ENCODE measurements at places on chromosomes 5 and 9.

DNA sequence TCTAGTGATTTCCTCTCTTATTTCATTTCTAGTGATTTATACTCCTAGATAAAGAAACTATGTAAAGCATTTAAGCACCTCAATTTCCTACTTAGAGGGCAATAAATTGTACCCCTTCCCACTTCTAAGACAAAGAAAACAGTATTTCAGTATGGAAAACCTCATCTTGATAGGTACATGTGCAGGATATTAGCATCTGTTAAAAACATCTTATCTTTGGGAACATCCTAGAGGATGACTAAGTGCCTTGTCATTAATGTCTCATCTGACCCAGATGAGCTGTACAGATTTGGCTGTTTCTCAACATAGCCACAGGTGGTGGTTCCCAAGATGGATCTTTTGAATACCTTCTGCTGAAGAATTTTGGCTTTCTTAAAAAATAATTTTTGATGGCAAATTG, 5.7 kb downstream of the MEGF10 start:
- no peak for DNase-seq

DNA sequence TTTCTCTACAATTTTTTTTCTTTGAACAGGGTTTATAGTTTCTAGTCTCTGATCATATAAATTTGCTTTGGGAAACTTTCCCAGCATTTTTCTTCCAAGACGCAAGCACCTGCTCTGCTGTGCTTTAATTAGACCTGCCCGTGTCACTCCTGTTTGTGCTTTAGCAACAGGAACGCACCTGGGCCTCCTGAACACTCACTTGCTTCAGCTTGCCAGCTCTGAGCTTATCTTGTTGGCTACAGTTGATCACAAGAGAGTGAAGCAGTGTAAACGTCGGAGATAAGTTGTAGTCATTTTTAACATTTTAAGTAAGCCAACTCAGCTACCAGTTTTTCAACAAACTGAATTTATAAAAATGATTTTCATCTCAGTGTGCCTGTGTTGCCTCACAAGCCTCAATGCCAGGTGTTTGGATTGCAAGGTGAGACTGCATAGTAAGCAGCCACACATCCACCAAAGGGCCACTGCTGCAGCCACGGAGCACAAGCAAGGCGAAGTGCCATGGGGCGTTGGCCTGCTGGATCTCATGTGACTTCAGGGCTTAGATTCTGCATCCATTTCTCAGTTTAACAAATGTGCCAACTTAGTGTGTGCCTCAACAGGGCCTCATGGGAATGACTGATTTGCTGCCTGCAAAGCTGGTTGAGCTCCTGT, 166.9 kb downstream of the TRIO start:
- DNase-seq, result no peak

DNA sequence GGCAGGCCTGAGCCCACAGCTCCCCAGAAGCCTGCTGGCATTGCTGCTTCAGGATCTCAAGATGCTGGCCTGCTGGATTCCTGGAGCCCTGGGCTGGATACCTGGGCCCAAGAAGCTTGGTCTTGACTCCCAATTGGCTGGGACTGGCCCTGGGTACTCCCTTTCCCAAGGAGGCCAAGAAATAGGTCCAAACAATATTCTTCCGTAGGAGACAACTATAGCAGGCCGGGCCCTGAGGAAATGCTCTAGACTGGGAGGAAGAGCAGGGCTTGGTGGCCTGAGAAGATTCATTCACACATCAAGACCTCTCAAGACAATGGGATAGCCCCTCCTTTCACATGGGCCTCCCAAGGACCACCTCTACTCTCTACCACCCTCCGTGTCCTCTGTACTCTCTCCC, 7.9 kb downstream of the CSF2 start:
- no peak for DNase-seq

DNA sequence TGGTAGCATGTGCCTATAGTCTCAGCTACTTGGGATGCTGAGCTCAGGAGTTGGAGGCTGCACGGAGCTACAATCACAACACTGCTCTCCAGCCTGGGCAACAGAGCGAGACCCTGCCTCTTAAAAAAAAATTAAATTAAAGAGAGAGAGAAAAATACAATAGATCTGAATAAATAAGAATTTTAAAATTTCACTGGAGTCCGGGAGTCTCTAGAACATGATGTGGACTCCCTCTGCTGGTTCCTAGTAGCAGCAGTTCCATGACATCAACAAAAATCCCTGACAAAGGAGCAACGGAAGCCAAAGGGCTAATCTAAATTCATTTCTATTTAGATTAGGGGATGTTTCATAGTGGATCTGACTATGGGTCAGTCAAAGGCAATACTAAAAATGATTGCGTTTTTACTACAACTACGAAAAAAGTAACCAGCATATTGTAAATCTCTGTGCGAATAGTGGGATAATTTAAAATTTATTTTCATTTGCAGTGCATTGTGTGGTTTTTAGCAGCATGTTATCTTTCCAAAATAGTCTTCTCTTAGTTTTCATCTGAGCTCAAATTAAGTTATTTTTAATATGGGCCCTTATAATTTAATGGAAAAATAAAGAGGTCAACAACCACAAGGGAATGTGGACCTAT, 6.7 kb downstream of the INIP start:
- no peak for DNase-seq

- no peak for DNase-seq
Measured at GRCh38 chr9:89194421-89195130, 16.0 kb upstream of the SHC3 start.

DNA sequence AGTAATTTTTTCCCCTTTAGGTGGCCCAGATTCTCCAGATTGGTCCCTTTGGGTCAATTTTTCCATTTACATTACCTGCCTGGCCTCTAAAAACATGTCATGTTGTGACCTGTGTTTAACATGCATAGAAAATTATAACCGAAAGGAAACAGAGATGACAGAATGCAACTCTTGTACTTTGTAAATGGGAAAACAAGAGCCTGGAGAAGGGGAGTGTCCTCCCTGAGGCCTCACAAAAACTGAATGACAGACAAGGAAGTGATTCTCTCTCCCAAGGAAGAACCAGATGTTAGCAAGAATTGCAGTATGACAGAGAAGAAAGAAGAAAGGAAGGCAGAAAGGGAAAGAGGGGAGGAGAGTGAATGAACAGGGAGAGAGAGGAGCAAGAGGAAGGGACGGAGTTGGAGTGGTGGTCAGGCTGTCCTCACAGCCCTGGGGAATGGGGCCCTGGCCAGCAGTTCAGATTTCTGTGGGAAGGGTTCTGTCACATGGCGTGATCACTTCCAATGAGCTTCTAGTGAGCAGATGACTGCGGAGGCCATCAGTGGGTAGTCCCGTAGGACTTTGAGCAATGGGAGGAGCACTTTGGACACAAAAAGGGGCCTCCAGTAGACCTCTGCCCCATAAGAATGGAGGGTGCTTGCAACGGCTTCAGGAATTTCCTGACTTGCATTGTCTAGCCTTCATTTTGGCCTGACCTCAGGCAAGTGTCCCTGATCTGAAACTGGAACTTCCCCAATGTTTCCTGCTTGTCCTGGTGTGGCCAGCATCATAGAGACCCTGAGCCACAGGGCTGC, 31.6 kb downstream of the ABLIM3 start:
- DNase-seq, result no peak

DNA sequence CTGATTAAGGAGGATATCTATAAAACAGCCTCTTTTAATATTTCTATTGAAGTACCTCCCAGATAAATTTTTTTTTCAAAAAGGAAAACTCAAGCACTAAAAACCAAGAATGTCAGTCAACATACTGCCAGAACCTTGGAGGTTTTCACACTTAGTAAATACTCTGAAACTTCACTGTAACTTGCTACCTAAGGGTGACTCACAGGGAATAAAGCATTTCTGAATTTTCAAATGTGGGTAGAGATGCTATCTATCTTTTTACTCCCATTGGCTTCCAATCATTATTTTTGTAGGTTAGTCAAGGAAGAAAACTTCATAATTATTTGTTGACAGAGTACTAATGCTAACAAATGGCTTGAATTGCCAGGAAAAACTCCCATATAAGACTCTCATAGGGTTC, 46.1 kb downstream of the SLC25A46 start:
- no peak for DNase-seq

GRCh38 chr5:137580030-137580429, 80.9 kb upstream of the SPOCK1 start:
- DNase-seq, result no peak

DNA sequence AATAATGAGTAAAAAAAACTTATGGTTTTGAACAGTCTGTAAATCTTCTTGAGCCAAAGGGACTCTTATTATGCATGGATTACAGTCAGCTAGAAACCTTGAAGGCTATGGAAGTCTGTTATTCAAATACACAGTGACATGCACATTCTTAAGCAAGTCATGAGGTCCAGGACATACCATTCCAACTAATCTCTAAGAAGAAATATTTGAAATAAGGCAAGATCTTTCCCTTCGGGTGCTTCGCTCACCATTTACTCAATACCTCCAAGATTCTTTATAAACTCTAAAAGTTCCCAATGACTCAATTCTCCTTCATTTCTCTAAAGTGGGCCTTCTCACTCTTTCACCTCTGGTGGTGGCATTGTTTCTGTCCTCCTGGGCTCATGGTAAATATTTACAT, 811.0 kb downstream of the NR2F1-AS1 start:
- DNase-seq, result no peak

- DNase-seq, result peak; percentile 38
Measured at GRCh38 chr5:151523335-151523734, 67.8 kb downstream of the FAT2 start.

GRCh38 chr5:52277101-52277500, 510.6 kb upstream of the ITGA1 start:
- DNase-seq, result no peak

- DNase-seq, result no peak
Measured at GRCh38 chr5:175789670-175790069, 81.7 kb upstream of the CPLX2 start.

DNA sequence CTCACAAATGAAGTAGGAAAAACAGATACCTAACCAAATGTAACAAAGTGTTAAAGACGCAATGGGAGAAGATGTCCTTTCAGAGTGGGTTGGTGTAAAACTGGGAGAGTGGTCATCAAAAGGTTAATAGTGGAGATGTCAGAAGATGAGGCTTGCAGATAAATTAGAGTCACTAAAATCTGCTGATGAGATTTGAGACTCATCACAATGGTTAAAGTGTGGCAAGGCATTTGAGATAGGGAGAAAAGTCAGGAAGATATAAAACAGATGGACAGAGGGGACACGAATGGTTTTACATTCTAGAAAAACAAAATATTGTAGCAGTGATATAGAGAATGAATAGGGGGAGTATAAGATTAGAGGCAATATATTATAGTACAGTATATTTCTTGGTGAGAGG, 406.0 kb upstream of the SEMA6A start:
- DNase-seq, result no peak

DNA sequence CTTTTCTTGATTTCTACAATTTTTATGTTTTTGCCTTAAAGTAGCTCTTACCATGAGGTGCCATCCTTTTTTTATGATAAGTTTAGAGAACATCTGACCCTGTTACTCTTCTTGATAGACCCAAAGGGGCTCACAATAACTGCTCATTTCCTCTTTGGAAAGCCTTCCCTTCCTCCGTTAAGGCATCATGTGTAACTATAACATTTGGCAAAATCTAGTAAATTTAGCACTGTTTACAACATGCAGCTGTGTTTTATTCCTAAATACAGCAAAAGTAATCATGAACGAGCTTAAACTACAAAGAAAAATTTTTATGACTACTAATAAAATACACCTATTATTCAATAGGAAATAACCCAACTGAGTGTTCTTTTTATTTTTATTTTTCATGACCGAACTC, 705.1 kb downstream of the MAT2B start:
- DNase-seq, result no peak

DNA sequence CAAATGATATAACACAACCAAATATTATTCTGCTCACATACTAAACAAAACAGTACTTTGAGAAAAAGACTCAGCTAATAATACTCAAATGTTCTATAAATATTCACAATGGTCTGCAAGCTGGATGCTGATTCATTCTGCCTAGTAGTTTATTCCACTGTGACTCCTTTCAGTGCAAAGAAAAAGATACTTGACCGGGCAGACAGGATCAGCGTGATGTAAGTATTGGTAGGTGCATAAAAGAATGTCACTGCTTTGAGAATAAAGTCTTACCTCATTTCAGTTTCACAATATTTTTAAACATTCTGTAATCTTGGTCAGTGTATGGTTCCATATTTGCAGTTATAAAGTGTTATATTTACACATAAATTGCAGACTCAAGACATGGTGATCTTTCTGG, 223.0 kb upstream of the NUDT12 start:
- no peak for DNase-seq

GRCh38 chr5:25128606-25129005, 483.8 kb upstream of the CDH10 start:
- DNase-seq, result no peak

DNA sequence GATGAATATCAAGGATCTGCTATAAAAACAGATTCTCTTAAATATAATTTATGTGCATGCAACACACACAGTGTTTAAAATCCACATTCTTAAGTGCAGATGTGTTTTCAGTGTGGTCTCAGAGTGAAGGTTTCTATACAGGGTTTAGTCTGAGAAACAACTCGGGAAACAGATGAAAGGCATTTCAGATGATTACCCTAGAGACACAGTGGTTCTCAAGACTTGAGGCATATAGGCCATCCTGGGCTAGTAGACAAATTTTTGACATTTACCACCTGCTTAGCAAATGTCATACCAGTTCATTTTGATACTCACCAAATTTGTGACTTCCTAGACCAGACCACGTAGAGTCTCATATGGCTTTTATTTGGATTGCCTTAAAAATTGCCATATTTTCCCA, 216.5 kb downstream of the ARL15 start:
- no peak for DNase-seq

DNA sequence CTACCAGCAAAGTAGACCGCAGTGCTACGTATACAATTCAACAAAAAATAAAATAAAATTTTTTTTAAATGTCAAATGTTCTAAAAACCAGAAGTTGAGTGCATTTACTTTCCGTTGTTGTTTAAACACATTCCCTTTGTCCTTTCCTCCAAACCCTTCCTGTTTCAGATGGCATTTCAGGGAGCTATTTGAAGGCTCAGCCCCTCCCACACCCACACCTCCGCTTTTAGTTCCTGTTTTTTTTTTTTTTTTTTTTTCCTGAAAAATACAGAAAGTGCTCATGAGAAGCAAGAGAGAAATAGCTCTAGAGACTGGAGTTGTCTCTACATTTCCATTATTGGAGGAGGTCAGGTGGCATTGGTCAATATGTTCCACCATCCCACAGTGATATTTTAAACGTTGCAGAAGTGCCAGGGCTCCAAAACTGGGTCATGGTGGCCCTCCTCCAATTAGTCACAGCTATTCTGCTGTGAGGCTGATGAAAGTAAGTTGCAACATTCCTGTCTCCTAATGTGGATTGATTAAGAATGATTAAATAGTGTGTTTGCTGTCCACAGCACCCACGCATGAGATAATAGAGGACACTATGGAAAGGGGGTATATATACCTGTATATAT, 106.9 kb downstream of the GABRG2 start:
- DNase-seq, result no peak

- no peak for DNase-seq
Measured at GRCh38 chr5:137858954-137859353, 8.7 kb upstream of the MYOT start.

- DNase-seq, result no peak
Measured at GRCh38 chr5:53472279-53472678, 8.2 kb upstream of the FST start.

GRCh38 chr5:152305525-152305924, 99.6 kb downstream of the NMUR2 start:
- no peak for DNase-seq

- DNase-seq, result no peak
Measured at GRCh38 chr5:174309131-174309795, 263.8 kb downstream of the NSG2 start.
